Activated CD8-positive, alpha-beta memory T cell treated with anti-CD3 and anti-CD28 coated beads, Interleukin-2, amount 50 U/mL, for 4 hours (primary cell): ENCODE measurements at places on chromosomes 13 and 19.

GRCh38 chr13:39967199-39967959 is 311.9 kb downstream of the COG6 start:
- no peak for DNase-seq

DNA sequence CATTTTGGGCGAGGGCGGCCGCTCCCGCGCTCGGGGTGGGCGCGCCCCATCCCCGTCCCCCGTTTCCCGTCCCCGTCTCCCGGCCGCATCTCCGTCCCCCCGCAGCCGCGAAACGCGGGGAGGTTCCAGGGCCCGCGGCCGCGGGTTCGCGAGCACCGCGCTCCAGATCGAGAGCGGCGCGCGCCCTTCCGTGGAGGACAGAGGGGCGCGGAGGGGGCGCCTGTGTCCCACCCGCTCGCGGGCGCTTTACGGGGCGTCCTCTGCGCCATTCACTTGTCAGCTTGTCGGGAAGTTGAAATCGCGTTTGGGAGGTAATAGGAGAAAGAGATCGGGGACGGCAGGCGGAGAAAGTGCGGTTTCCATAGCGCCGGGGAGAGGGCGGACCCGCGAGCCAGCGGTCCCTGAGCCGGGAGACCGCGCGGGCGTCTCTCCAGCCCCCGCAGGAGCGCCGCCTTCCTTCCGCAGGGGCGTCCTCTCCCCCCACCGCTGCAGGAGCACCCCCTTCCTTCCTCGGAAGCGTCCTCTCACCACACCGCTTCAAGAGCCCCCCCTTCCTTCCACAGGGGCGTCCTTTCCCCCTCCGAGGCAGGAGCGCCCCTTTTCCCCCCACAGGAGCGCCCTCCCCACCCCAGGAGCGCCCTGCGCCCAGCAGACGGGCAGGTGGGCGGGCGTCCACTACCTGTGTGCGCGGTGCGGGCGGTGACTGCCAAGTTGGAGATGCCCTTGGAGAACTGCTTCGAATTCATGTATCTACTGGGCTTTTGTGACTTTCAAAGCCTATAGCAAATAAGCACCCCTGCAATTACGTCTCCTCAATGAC is 962 bp upstream of the IRS2 start:
- peak; percentile 38 for DNase-seq

- DNase-seq, result no peak
These were observed 31.3 kb upstream of the HOMER3 start for GRCh38 chr19:18972301-18972811.

DNA sequence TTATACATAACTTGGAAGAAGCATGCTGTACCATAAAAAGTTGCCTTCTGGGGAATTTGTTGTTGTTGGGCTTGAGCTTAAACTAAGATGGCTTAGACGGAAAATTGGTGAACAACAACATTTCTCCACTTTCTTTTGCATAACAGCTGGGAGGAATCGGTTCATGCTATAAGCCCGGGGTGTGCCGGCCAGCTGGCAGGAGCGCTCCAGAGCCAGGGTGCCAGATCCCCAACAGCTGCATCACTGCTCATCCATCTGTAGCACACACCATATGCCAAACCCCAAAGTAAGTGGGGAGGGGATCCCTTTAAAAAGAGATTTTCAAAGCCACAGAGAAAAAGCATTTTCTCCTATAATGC is 419.5 kb upstream of the ARGLU1 start:
- no peak for DNase-seq

- peak; percentile 42 for DNase-seq
These were observed 20.1 kb downstream of the GPR18 start for GRCh38 chr13:99237981-99238662.

GRCh38 chr19:42096255-42096837 is 20.4 kb downstream of the ZNF574 start:
- DNase-seq, result no peak

DNA sequence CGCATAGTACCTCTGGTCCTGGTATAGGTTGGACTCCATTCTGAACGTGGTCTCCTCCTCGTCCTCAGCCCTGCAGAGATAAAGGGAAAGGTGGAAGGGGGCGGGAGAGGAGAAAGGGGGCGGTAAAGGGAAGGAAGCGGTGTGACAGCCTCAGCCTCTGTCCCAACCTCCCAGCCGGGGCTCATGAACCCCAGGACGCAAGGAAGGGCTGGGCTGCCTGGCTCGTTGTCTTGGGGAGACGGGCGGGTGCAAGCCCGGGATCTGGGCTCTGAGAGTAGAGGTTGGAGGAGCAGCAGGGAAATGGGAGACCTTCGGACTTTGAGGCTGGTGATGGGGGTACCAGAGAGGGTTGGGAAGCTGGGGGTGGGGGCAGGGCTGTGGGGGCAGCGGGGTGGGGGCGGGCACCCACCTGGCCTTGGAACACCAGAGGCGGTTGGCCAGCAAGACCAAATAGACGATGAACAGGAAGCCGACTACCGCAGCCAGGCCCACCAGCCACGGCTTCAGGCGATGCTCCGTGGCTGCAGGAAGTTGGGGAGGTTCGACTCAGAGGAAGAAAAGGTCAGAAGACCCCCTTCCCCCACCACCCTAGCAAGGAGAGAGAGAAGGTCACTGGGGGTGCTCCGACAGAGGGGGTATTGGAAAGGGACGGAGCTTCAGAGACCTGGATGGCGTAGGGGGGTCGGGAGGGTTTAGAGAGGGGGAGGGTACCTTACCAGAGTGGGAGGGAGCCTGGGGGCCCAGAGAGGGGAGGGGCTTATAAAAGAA is 1.7 kb downstream of the SMIM24 start:
- DNase-seq, result no peak

GRCh38 chr13:25971459-25972145 is 80.2 kb downstream of the SHISA2 start:
- DNase-seq, result peak; percentile 42

DNA sequence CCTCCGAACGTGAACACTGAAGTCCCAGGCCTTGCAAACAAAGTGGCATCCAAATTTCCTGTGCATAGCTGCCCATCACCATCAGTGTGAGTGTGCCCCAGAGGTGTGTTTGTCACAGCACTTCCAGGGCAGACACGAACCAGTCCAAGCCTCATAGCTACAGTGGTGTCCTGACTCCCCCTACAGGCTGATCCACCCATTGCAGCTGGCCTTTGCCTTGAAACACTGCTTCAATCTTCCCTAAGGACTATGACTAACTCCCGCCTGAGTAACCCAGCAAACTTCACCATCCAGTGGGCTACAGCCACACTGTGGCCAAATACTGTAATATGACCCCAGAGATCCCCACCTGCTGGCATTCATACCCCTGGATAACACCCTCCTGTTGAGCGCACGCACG is 3.9 kb downstream of the ZNF266 start:
- DNase-seq, result no peak

DNA sequence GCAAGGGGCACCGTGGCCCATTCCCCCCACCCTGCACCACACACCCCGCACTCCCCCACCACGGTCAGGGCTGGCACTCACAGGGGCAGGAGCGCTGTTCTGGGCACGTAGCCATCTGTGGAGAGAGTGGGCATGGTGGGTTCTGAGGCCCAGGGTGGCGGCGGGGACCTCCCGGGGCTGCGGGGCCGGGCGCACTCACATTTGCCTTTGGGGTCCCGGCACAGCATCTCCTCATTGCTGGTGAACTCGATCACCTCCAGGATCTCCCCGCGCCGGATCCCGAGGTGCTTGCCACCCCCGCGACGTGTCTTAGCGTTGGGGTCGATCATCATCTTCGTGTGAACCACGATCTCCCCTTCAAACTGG is 12.1 kb downstream of the PRAM1 start:
- no peak for DNase-seq

DNA sequence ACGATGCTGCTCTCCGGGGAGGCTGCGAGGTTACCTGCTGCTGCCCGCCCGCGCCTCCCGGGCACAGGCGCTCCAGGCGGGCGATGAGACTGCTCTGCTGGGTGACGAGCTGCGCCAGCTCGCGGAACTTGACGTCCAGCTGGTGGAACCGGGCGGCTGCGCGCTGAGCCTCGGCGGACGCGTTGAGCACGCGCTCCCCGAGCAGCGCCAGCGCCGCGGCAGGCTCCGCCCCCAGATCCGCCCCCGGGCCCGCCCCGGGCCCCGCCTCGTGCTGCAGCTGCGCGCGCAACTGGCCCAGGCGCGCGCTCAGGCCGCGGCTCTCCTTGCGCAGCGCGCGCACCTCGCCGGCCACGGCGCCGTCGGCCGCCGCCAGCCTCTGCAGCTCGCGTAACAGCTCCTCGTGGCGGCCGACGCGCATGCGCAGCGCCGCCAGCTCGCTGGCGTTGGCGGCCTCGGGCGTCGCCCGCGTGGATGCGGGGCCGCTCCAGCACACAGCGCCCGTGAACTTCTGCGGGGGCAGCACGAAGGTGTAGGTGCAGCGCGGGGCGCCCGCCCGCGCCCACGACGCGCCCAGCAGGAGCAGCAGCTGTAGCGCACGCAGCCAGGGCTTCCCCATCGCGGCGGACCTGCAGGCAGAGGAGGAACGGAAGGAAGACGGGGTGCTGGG is 6.4 kb downstream of the ANGPTL6 start:
- DNase-seq, result peak; percentile 90

GRCh38 chr19:45156011-45156630 is 4.7 kb downstream of the NKPD1 start:
- DNase-seq, result no peak

GRCh38 chr13:99496184-99497142 is 4.8 kb upstream of the TM9SF2 start:
- peak; percentile 51 for DNase-seq

- DNase-seq, result no peak
These were observed 242.1 kb downstream of the TSHZ3 start for GRCh38 chr19:31107096-31107495.

- DNase-seq, result peak; percentile 52
These were observed 5.4 kb upstream of the PPP1R37 start for GRCh38 chr19:45087531-45087930.

DNA sequence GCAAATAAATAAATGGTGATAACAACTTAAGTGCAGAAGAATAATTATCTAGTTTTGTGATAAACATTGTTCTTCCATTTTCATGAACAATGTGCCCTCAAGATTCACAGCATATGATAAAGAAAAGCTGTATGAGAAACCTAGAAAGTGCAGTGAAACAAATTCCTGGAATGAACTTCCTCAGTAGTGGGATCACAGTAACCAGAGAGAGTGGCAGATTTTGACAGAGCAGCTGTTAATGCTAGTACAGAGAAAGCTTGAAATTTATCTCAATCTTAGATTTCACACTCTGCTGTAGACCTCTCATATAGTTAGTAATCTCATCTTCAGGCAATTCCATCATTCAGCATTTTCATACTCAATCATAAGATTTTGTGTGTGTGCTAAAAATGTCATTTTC is 664.9 kb downstream of the PCDH9 start:
- no peak for DNase-seq

DNA sequence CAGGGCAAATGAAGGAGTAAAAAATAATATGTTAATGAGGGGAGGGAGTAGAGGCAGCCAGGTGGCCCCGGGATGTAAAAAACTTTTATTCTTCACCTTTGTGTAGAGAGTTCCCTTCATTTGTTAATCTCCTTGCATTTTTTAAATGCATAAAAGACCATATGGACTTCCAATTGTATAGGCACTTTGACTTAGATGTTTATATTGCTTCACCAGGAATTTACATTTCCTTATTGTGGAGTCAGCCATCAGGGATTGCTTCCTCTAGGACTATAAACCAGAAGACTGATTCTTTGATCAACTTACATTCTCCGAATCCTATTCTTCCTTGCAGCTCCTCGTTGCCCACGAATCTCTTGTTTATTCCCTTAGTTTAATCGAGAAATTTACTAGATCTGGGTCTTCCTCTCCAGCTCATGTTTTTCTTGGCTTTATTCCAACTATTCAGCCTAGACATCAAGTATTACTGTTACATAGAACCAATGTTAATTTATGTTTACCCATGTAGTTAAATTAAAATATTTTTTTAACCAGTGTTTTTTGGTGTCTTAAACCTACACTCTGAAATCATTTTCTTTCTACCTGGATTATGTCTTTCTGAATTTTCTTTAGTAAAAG is 1187.0 kb upstream of the SLC10A2 start:
- no peak for DNase-seq

GRCh38 chr13:26474286-26474685 is 83.2 kb upstream of the WASF3 start:
- no peak for DNase-seq

DNA sequence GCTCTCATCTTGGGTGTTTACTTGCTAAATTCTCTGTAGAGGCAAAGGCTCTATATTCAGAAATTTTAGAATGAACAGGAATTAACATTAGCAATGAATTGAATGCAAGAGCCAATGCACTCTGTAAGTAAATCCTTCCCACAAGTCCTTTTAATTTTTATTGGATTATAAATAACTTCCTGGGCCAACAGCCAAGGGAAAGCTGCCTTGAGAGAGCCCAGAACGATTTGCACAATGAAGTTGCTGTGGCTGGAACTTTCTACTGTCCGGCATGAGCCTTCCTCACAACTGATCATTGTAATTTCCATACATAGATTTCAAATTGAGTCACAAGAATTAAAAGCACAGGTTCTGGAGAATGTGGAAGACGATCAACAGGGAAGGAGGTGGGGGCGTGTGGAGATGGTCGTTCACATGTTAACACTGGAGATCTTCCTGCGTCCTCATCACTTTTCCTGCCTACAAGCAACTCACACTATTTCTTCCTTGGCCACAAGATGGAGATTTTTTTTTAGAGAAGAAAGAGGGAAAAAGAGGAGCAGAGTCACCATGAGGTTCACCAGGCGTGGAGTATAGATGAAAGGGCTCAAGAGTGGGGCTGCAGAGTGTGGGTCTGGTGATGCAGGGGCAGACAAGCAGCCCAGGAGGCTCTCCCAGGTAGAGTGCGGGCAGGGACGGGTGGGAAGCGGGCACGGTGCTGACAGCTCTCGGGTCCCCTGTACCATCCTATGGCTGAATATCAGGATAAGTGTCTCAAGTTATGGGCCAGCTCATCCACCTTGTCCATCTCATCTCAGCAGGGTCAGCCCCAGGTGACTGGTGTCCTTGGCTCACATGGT is 110.7 kb downstream of the SOX1 start:
- DNase-seq, result no peak

GRCh38 chr13:38384171-38384570 is 34.5 kb downstream of the UFM1 start:
- no peak for DNase-seq

GRCh38 chr19:7701654-7702457 is at the start of gene FCER2:
FCER2 (minus strand) TSS chr19:7702131; CDS start chr19:7699760, 2,371 bp downstream.
- no peak for DNase-seq

DNA sequence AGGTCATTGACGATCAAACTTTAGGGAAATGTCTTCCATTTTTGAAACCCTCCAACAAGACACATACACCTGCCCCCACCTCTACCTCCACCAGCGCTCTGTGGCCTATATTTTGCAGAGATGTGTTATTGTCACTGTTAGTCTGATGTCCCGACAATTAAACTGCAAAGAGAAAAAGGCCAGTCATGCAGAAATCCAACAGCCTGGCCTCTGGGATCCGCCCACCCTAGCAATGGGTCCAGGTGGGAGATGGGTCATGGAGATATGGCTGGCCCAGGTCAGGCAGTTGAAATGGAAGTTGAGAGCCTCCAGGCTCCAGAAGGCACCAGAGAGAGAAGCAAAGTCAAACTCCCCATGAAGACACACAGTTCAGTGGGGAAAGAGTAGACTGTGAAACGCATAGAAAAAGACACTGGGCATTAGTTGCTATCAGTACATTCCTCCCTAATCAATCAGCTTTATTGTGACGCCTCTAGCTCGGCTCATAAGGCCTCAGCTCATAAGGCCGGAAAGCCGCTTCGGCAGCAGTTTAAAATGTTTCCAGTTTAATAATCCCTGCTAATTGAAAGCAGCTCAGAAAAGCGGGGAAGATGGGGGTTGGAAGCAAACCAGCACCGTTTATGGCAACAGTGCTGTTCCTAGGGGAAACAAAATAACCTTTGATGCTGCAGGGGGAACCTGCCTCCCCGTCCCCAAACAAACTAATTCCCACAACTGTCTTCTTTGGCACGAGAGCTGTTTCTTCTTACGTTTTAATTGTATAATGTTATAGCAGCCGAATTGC is 239.7 kb upstream of the ZNF507 start:
- DNase-seq, result no peak
